ENCODE measurements at places on chromosomes 1 and 21.

- no peak for DNase-seq
These were observed 24.9 kb downstream of the NID1 start for GRCh38 chr1:236039740-236040685.

DNA sequence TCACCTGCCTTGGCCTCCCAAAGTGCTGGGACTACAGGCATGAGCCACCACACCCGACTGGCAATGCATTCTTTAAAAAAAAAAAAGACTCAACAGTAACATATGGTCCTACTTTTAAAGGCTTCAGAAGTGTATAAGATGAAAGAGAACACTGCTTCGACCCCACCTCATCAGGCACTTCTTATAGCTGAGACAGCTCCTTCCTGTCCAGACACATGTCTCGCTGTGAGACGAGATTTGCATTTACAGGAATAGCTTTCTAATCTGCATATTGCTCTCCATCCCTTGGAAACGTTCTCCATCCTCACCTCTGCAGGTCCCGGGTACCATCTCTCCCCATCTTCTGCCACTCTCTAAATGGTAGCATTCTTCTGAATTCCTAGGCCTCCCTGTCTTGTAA is 6.7 kb downstream of the AZIN2 start:
- no peak for DNase-seq

- DNase-seq: no peak
These were observed 651.9 kb downstream of the MRPL39 start for GRCh38 chr21:24955275-24955961.

GRCh38 chr1:178684542-178685000 is 40.5 kb upstream of the RALGPS2 start:
- no peak for DNase-seq

All from NCI-H1436 treated with DMSO at 0.1 percent for 48 hours (cell line).